ENCODE measurements at places on chromosomes 1 and 21.

DNA sequence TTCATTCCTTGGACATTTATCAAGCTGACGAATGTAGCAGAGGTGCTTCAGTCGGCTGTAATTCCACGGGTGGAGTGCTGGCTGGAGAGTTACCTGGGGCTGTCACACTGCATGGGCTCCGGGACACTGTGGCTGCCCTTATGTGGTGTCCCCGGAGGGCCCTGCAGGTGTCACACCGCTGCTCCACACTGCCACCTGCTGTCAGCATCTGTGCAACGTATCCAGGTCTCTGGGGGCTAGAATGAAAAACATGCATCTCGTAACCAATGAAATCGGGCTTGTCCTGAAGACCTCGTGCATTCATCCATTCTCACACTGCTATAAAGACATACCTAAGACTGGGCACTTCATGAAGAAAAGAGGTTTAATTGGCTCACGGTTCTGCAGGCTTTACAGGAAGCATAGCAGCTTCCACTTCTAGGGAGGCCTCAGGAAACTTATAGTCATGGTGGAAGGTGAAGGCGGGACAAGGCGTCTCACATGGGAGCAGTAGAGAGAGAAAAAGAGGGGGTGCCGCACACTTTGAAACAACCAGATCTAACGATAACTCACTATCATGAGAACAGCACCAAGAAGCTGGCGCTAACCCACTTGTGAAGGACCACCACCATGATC is 46.7 kb upstream of the PCBP3 start:
- peak; percentile 78 for DNase-seq

DNA sequence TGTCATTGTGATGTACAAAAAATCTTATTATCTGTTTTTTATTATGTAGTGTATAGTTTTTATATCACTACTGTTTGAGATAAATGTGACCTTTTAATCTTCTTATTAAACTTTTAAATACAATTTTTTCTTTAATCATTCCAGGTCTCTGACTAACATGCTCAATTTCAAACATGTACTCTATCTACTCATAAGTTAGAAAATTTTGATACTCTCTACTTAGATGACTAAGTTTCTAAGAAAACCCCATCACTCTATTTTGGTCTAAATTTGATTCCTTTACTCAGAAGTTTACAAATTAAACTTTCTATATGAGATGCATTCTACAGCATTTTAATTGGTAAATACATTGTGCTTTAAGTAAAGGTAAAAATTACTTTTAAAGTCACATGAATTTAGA is 544.0 kb downstream of the PTBP2 start:
- DNase-seq: no peak

GRCh38 chr1:178055779-178056471 is 38.0 kb upstream of the RASAL2 start:
- no peak for DNase-seq

DNA sequence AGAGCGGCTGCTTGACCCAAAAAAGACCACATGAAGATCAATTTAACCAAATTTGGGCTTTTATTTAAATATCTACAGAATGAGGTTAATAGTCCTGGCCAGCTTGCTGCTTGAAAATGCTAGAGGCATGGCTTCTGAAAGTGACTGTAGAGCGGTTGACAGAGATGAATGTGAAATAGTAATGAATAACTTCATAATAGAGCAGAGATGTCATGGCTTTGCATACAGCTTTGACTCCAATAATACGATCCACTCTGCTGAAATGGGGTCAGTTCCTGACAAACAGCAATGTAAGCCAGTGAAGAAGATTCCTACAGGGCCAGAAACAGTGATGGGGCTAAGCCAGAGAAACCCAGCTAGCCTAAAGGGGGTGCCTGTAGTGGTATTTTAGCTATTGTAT is 183.8 kb downstream of the PBX1 start:
- DNase-seq: no peak

GRCh38 chr1:213492161-213493041 is 441.4 kb downstream of the RPS6KC1 start:
- DNase-seq: no peak

GRCh38 chr1:237327061-237327460 is 285.1 kb downstream of the RYR2 start:
- no peak for DNase-seq

- DNase-seq: no peak
These were observed 40.5 kb downstream of the COL6A1 start for GRCh38 chr21:46021978-46022544.

DNA sequence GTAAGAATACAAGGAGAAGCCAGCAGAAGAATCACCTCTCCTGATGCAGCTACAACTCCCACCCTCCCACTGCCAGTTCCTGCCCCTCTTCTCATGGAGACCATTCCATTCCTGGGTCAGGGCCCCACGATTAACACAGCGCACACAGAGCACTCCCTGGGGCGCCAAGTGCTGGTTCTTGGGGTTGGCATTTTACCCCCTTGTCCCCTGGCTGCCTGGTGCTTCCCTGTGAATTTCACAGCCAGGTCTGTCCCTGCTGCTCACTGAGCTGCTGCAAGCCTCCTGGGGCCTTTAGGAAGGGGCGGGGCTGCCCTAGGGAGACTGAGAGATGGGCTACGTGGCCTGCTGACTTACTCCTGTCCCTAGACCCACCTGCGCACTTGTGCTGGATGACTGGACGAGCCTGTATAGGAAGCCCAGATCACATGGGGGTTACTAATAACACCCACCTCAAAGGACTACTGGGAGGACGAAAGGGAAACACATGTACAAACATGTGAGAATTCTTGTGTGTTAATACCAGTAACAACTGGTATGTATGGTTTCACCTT is 4.8 kb downstream of the ZNF672 start:
- DNase-seq: no peak

GRCh38 chr1:37716321-37716720 is 24.0 kb downstream of the CDCA8 start:
- DNase-seq: no peak

- DNase-seq: no peak
These were observed 20.4 kb upstream of the SUMO3 start for GRCh38 chr21:44838039-44838895.

- DNase-seq: no peak
These were observed 1.9 kb downstream of the BTF3L4 start for GRCh38 chr1:52057876-52058415.

- DNase-seq: no peak
These were observed 92.5 kb upstream of the ADGRL2 start for GRCh38 chr1:81708250-81708649.

- no peak for DNase-seq
These were observed 782.9 kb upstream of the TPTE start for GRCh38 chr21:9738527-9738926.

DNA sequence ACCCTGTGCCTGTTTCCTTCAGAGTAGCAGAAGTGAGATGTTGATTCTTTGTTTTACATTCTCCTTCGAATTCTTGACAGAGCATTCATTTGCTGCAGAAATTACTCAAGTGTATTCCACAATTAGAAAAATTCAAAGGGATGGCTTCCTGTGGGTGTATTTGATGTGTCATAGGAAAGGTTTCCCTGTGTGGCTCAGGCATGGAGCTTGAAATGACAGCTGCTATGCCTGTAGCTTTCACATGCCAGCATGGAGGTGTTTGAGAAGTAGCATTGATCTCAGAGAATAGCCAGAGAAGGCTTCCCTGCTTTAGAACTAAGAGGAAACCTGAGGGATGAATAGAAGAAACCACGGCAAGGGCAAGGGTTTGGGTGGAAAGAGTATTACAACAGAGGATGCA is 317.2 kb upstream of the DEPDC1 start:
- no peak for DNase-seq

DNA sequence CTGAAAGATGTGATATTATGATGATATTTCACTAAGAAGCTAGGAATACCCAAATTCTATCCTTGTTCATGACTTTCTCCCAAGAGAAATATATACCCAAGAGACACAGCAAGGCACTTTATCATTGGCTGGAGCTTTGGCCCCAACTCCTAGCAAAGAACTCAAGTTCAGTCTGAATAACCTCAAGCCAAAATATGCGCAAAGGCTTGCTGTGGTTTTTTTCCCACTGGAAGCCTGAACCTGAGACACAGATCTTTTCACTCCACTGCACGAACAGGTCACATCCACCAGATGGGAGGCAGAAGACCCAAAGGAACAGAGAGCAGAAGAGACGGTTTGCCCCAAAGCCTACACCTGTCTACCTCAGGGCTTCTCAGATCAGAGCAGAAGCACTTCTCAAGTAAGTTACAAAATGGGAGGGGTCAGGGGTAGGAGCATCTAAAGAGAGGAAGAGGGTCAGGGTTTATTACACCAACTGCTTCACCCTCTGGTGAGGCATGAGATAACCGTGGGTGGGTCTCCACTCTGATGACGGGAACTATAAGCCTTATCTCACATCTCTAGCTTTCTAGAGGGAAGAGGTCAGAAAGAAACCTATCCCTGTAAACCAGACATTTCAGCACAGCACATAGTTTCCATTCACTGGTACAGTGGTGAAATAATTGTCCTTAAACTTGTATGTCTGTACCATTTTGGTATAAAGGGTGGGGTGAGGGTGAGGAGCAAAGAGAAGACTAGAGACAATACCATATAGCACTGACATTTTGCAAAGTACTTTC is 17.1 kb upstream of the CDC42BPA start:
- no peak for DNase-seq

- no peak for DNase-seq
These were observed 7.8 kb downstream of the ERI3 start for GRCh38 chr1:44347280-44347679.

DNA sequence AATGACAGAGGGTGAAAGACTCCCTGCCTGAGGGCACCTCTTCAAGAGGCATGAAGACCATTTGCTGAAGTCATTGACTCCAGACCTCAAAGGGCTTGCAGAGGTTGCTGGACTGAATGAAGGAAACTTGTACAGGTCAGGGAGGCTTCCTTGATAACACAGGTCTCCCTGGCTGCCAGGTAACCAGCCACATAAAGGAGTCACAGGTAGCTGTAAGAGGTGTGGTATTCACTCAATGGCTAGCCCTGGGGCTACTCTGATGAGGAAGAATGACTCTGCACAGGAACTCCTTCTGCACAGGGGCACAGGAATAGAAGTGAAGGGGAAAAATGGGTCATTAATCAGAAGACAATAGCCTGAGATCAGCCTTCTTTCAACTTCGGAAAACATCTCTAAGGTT is 187.5 kb downstream of the LMX1A start:
- no peak for DNase-seq

GRCh38 chr1:224068458-224069072 is 45.3 kb upstream of the FBXO28 start:
- no peak for DNase-seq

- DNase-seq: no peak
These were observed 135.0 kb downstream of the TGFB2 start for GRCh38 chr1:218480137-218480536.

DNA sequence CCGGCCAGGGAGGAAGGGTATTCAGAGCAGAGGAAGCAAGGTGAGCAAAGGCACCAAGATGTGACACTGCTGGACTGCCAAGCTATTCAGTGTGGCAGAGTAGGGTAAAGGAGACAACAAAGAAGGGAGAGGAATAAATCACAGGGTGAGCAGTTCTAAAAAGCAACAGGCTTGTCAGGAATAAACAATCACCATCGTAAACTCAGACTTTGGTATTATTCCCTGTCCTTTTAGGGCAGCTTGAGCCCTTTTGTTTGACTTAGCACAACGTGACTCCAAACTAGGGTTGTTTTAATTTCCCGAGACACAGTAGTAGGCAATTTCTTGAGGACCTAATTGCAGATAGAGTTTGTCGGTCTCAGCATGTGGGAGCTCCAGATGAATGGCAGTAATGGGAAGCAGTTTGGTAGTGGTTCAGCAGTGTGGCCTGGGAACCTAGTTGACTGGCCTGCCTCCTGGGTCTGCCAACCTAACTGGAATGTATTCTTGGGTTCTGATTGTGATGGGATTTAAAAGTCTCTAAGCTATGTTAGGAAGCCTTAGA is 4.3 kb downstream of the CR1L start:
- no peak for DNase-seq

DNA sequence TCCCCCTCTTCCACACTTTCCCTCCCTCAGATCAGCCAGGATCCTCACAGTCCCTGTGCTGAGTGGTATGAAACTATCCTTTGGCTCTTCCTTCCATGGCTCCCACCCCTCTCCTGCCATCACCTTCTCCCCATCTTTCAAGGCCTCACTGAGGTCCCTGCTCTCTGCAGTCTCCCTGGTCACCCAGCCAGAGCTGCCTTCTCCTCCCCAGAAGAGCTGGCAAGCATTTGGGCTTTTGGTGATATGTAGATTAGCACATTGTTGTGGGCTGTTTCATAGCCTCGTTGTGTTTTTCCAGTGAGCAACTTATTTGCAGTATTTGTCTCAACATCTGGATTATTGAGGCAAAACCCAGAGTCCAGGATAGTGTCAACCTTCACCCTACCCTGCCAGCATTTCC is 2.2 kb downstream of the CSF1 start:
- DNase-seq: no peak

DNA sequence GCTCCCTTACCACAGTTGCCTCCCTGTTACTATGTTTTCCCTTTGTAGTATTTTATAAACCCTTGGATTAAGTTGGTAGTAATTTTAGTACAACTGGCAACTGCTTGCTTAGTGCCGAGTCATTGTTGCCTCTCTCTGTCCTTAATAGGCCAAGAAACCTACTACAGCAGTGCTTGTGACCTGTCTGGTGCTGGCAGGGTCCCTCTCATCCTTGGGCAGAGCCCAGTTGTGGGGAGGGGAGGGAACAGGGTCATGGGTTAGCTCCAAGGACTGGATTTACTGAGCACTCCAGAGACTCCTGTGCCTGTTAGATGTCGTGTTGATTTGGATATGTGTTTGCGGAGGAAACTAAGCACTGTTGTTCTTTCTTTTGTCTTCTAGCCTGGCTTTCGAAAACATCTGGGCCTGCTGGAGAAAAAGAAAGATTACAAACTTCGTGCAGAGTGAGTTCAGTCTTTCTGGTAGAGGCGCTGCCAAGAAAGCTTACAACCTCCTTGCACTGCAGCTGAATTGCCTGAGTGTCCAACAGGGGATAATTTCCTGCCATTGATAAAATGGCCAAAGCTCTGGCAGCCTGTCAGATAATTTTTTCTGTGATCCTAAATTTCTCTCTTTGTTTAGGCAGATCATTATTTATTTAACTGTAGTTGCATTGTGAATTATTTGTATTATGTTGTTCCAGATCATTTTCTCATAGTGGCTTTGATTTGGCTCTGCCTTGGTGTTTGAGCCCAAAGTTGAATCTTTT is 3.6 kb downstream of the UTP11 start:
- DNase-seq: no peak

GRCh38 chr1:30659702-30660101 is 63.7 kb downstream of the MATN1 start:
- no peak for DNase-seq

- DNase-seq: no peak
These were observed 84.1 kb upstream of the PRDX6 start for GRCh38 chr1:173392895-173393658.

DNA sequence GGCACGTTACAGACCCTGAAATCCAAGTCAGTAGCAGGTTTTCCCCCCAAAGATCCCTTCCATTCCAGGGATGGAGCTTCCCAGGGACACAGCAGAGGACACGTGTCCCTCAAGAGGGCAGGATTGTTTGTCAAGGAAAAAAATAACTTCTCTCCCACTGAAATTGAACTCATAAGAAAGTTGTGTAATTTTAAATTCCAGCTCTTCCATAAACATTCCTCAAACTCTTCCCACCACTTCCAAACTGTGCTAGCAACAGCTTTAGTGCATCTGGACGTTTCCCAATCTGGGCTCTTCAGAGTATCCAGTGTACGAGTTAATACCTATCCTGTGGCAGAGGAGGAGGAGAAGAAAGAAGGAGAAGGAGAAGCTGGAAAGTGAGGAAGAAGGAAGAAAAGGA is 79.6 kb downstream of the PSMG1 start:
- no peak for DNase-seq
